ENCODE measurements at places on chromosomes 3 and 15.

DNA sequence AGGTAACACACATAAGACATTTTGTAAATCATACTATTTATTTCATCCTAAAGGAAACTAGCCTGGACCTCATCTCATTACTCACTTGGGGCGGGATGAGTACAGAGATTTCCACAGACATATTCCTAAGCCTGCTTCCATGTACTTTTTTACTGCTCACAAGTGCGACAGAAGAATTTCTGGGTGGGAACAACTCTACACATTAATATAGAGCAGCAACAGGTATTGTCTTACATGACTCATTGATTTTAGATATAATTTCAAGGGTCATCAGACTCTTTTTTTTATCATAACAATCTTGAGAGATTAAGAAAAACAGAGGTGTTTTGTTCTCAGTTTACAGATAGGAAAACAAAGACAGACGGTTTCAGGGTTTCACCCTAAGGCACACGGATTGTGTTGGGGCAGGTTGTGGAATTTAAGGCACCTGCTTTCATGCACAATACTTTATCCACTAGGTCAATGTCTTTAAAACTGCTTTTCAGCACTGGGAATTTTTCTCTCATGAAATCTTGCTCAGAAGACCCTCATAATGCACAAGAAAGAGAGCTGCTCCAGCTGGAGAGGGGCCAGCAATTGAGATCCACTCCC lies 186.7 kb upstream of the CDIN1 start:
- DNase-seq: no peak

DNA sequence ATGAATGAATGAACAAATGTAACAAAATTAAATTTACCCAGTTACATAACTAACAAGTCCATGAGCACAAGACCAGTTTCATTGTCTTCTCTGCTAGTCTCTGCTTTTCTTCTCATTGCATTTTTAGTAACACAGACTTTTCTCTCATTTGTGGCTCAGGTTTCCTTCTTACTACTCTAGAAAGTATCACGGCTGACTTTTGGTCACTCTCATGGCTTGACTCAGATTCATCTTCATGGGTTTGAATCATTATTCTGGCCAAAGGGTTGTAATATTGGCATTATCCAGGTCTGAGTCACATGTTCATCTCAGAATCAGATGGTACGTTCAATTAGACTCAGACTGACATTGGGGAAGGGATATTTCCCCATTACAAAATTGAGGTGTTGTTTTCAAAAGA lies 121.5 kb upstream of the SATB1 start:
- no peak for DNase-seq

- no peak for DNase-seq
Measured at GRCh38 chr3:13660042-13660874, 111.3 kb downstream of the FBLN2 start.

DNA sequence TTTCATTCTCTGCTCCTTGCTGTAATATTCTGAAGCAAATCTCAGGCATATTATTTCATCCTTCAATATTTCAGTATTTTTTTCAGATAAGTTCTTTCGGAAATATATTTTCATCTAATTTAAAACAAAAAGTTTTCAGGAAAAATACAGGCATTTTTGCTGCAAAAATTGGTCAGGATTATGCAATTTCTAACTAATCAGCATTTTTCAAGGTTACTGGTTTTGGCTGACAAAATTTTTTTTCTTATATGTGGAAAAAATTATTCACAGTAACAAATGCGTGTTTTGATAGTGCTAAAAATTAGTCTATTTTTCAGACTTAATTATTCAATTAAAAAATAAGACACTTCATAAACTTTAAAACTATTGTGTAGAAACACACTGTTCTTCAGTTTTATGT lies 31.4 kb downstream of the FNDC3B start:
- DNase-seq: no peak

GRCh38 chr15:71167445-71168165 lies 52.3 kb downstream of the THSD4 start:
- no peak for DNase-seq
